Stimulated activated CD8-positive, alpha-beta memory T cell treated with anti-CD3 and anti-CD28 coated beads, Interleukin-12 subunit alpha, Interleukin-12 subunit beta, amount 100 ng/mL, for 4 hours (primary cell): ENCODE measurements at places on chromosomes 6 and 20.
A peak's percentile ranks its signal among the peaks of the same experiment; 100 is the strongest.

DNA sequence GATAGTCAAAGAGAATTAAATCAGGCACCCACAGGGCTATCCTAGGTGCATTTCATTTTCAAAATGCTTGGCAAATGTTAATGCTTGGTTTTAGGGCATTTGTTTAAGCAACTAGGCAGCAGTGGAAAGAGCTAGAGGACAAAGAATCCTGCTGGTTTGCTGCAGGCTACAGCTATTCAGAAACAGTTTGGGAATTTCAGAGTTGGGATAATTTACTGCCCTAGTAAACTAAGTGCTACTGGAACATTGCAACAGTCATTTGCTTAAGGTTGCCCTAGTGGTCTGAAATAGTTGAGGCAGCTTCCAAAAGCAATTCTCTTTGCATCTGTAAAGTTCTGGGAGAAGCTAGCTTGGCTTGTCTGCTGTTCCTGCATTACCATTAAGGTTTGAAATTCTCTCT lies 312.7 kb downstream of the LAMA2 start:
- DNase-seq, result no peak

DNA sequence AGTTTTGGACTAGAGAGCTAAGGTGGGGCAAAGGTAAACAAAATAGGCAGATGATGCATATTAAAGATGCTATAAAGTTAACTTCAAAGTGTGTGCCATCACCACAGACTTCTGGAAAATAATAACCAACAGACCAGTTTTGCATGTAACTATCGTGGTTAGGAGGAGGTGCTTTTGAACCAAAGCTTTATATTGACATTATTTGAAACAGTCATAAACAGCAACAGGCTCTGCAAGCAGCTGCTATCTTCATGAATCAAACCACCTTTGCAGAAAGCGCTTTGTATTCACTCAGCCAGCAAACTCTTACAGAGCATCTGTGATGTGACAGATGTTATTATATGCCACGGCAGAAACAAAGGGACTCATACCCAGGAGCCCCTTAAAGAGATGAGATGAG lies 81.9 kb downstream of the CRYBG1 start:
- no peak for DNase-seq

- DNase-seq, result no peak
Measured at GRCh38 chr6:152122434-152122833, 315.0 kb downstream of the ESR1 start.

- DNase-seq, result no peak
Measured at GRCh38 chr20:11032611-11033010, 358.8 kb upstream of the JAG1 start.

- peak; percentile 62 for DNase-seq
Measured at GRCh38 chr6:42782689-42783176, 881 bp downstream of the BICRAL start.

DNA sequence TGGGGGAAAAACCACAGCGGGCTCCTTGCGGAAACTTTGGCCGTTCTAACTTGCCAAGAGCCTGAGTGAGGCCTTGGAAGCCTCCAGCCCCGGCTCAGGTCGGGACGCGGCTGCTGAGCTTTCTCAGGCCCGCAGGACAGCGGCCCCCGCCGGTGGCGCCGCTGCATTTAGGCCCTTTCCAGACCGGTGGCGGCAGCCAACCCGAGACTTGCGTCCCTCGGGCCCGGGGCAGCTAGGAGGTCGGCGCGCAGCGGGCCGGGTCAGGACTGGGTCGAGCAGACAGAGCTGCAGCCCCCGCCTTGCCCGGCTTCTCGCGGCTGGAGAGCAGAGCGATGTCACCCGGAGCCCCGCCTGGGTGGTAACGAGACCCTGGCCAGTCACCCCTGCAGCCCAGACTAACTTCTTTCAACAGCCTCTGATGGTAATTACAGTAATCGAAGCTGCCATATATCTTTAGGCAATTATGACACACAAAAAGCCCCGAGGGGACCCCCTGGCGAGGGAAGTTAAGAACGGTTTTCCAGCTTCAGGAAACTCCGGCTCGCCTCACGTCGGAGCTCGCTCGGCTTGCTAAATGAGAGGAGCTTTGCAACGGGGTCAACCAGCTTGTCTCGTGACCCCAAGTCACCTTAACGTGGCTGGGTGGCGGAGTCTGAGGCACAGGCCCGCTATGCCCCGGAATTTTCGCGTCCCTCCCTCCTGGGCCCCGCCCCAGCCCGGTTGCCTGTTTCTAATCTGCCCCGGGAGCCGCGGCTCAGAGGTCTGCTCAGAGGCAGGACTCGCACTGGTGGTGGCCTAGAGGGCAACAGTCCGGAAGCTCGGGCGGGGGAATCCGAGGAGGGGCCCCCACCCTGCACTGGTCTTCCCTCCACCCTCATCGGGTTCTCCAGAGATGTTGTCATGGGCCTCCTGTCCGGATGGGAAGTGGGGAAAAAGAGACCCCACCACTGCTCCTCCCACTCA lies 3.0 kb downstream of the NR2E1 start:
- no peak for DNase-seq

DNA sequence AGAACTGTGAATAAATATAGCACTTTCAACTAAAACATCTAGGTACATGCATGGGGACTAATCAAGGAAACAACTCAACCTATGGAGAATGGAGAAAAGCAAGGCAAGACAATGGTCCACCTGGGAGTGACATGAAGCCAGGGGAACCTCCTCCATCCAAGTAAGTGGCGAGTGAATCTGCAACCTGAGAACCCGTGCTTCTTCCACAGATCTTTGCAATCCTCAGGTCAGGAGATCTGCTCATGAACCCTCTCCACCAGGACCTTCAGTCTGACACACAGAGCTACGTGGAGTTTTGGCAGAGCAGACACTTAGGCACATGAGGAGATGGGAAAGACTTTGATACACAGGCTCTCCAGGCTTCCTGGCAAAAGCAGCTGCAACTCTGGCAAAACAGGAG lies 58.8 kb upstream of the KHDRBS2 start:
- no peak for DNase-seq

GRCh38 chr6:3788408-3789017 lies 37.0 kb upstream of the PXDC1 start:
- no peak for DNase-seq

- no peak for DNase-seq
Measured at GRCh38 chr6:46440641-46441040, 50.6 kb downstream of the RCAN2 start.

- no peak for DNase-seq
Measured at GRCh38 chr20:56487216-56487615, 18.8 kb downstream of the RTF2 start.

- DNase-seq, result no peak
Measured at GRCh38 chr6:83556871-83557270, 44.5 kb downstream of the PRSS35 start.

DNA sequence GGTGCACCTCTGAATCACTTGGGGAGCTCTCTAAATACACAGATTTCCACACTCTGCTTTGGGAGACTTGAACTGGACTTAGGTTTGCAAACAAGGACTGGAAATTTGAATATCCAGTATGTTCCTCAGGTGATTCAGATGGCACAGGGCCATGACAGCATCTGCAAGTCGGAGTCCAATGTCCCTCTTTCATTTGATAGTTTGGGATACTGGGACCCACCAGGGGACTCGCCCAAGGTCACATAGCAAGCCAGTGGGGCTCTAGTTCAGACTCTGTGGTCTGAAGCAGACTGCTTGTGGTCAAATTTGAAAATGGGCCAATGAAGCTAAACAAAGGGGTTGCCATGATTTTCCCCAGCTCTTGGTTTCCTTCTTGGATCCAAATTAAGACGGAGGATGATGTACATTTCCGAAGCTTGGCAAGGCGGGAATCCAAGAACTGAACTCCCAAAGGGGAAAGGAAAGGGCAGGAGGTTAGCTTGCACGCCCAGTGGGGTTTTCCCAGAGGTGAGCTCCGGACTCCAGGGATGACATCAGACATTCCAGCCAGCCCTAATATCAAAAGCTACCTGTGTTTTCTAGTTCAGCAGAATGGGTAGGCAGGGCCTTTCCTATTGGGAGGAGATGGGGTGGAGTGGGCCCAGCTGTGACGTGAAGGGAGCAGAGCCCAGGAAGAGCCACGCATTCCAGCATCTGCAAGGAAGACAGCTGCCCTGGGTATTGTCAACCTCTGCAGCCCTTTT lies 3.4 kb upstream of the SYS1 start:
- no peak for DNase-seq

DNA sequence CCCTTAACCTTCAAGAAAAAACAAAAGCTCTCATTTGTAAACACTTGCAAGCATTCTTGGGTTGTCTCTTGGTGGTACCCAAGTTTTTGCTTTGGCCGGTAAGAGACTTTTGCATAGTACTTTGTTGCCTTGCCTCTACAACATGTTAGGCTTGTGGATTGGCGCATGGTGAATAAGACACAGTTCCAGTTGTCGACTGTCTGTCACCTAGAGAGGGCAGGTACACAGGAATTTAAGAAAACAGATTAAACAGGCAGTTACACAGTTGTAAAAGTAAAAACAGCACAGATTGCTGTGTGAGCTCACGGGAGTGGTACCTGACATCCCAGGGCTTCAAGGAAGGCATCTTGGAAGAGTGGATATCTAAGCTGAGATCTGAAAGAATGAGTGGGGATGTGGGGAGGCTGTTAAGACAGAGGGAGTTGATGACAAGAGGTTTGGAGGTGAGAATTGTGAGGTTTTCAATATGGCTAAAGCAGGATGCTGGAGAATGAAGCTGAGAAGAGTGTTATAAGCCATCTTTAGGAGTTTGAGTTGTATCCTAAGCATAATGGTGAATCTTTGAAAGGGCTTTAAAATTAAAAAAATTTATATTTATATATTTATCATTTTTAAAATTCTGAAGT lies 19.2 kb downstream of the UTRN start:
- DNase-seq, result no peak
